ENCODE measurements at places on chromosomes 12 and 14.

GRCh38 chr14:89267163-89267562, 149.9 kb downstream of the FOXN3 start:
- no peak for DNase-seq

DNA sequence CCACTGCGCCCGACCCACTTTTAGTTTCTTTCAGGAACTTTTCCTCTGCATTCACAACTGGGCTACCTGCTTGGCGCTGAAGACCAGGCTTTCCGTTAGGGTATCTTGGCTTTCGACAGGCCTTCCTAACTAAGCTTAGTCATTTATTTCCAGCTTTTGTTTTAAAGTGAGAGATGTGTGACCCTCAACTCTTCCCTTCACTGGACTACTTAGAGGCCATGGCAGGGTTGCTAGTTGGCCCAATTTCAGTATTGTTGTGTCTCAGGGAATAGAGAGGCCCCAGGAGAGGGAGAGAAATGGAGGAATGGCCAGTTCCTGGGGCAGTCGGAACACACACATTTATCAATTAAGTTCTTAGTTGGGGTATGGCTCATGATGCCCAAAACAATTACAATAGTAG, 10.4 kb downstream of the MTA1 start:
- no peak for DNase-seq

DNA sequence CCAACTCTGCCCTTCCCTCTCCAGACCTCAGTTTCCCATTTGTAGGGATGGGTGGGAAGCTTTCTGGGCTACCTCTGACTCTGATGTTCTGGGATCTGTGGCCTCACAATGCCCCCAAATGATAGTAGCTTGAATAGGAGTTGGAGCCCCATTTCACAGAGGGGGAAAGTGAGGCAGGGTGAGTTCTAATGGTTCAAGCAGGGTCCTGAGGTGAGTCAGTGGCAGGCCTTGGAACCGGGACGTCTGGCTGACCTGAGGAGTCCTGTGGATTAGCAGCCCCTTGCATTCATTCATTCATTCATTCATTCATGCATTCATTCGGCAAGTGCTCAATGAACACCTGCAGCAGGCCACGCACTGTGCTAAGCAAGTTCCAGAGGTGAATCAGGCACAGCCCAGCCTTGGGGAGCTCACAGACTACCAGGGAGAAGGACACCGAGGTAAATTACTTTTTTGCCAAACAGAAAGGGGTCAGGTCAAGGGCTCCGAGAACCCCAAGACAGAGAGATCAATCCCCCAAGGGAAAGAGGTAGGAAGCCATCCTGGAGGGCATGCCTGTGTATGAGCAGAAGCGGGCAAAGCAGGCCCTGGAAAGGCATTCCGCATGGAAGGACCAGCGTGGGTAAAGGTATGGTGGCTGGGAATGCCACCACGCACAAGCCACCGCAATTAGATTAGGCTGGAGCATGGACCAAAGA, 818 bp upstream of the TMEM119 start:
- no peak for DNase-seq

DNA sequence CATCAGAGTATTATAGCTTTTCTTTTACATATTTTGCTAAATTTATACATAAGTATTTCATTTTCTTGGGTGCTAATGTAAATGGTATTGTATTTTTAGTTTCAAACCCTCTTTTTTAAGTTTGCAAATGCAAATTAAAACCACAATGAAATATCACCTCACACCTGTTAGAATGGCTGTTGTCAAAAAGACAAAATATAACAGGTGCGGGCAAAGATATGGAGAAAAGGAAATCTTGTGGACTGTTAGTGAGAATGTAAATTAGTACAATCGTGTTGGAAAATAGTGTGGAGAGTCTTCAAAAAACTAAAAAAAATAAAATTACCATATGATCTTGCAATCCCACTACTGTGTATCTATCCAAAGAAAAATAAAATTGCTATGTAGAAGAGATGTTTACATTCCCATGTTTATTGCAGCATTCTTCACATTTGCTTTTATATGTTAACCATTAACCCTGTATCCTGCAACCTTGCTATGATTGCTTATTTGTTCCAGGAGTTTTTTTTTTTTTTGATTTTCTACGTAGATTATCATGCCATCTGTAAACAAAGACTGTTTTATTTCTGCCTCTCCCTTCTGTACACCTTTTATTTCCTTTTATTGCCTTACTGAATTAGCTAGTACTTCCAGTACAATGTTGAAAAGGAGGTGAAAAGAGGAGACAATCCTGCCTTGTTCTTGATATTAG, 405.4 kb upstream of the MIS18BP1 start:
- no peak for DNase-seq

GRCh38 chr12:34601689-34602088, 579.4 kb downstream of the ALG10 start:
- DNase-seq: no peak

- DNase-seq: no peak
Observed at GRCh38 chr14:70118064-70118463, 70.7 kb downstream of the SLC8A3 start.

- DNase-seq: no peak
Observed at GRCh38 chr14:75568791-75569190, 9.6 kb upstream of the FLVCR2 start.
